Urinary bladder (tissue), 4 donors: ENCODE measurements at places on chromosomes 6 and 20. TPM values are rescaled to one million over a fixed set of nuclear protein-coding genes. Genes with fewer than 3 reads are reported as not detected.
A peak's percentile ranks its signal among the peaks of the same experiment; 100 is the strongest.

DNA sequence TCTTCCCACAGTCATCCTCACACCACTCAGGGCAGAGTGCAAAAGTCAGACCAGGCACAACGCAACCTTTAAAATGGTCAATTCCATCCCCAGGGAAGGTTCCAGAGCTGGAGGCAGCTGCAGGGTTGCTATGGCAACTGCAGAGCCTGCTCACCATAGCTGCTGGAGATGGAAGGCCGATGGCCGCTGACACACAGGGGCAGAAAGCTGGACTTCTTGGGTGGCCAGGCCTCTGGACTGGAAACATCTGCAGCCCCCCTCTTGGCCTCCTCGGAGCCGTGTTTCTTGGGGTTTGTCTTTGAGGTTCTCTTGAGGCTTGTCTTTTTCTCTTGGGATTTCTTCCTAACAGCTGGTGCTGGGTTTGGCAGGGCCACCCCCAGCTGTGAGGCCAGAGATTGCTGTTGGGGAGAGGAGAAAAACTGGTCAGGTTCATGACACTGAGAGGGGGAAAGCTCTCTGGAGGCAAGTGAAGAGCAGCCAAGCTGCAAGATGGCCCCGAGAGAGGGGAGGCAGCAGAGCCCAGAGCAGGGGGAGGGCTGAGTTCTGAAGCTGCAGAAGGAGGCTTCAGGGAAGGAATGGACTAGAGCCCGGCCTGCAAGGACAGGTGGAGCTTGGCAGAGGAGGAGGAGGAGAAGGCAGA is 10.2 kb downstream of the BNIP5 start:
- DNase-seq, result no peak

DNA sequence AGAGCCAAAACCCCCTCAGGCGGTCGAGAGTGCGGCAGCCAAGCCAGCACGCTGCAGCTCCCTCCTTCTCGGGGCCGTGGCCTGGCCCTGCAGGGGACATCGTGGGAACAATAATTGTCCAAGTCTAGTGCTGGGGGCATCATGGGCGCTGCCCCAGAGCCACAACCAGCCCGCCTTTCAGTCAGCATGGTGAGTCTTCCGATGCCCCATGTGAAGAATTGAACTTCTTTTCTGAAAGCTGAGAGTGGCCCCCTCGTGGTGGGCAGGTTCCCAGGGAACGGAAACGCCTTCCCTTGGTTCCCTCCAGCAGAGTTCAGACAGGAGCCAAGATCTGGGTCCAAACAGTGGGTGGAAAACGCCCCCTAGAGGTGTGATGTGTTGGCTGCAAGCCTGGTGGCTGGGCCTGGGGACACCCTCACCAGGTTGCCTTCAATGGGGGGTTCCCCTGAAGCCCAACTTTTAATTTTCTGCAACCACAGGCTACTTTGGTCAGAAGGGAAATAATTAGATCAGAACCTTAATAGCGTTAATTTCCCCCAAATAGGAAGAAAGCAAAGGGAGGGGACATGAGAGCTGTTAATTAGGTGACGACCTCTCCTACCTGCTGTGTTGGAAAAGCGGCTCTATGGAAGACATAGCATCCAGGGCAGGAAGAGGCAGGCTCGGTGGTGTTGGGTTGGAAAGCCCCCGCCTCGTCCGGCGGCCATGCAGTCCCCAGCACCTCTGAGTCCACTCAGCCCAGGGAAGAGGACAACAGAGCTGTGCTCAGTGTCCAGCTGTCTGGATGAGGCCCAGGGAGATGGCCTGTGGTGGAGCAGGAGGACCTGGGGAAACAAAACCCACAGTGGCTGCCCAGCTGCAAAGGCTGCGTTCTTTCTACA is 4.7 kb upstream of the MRGBP start:
- peak; percentile 70 for DNase-seq

DNA sequence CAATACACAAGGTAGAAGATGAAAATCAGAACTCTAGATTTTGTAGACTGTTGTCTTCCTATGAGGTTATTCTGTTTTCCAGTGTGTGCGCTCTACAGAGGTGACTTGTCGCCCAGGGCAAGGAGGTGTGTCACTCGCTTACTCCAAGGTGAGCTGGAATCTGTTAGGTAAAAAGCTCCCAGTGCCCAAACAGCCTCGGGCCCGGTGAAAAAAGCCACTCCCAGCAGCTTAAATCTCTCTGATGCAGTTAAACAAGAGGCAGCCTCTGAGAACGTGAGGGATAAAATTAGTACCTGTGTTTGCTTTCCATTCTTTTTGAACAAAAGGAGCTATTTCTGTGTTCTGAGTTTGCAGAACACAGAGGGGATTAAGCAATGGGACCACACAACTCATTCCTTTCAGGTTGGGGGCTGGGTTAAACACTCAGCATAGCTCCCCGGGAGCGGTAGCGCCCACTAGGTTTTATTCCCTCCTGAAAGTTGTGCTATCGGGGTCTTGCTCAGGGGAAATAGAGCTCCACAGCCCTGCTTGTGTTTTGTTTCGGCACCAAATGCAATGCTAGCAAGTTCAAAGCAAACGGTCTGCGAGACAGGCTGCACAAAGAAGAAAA is 181.2 kb downstream of the FOXA2 start:
- no peak for DNase-seq

DNA sequence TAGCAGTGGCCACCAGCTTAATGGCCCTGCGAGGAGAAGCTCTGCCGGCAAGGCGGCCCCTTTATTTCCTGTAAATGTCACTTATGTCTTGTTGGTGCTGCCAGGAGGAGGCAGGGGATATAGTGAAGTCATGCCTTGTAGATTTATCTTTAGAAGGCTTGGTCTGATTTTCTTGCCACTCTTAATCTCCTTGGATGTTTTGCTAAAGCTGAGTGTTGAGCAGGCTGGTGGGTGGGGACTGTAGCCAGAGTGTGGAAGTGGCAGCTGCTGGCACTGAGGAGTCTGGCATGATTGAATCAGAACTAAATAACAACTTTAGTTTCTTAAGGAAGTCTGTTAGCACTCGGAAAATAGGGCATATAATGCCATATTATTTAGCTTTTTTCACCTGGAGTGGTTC is 77.9 kb downstream of the PHF20 start:
- no peak for DNase-seq

- no peak for DNase-seq
These were observed 33.2 kb downstream of the PSMG4 start for GRCh38 chr6:3291987-3292386.

Gene TOMM6
- total RNA-seq, result 34.4 TPM

Gene KCNB1
- 3.5 TPM for total RNA-seq

Gene TMC2
- total RNA-seq, result 0.16 TPM

Gene RAET1E
- total RNA-seq, result 0.74 TPM
